ENCODE measurements at places on chromosomes 2 and 18.

DNA sequence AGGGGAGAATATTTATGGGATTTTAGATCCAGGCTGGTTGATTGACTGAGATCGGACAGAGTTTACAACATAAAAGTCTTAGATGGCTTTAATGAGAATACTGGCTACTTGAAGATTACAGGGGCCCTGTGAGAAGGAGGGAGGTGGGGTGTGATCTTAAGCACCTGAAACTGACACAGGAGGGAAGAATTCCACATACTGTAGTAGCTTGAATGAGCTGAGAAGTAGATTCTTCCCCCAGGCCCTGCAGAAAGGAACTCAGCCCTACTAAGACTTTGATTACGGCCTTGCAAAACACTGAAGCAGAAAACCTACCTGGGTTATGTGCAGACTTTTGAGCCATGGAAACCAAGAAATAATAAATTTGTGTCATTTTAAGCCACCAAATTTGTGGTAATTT, 1062.9 kb upstream of the GYPC start:
- no peak for DNase-seq

GRCh38 chr2:136527560-136527959, 237.8 kb upstream of the THSD7B start:
- DNase-seq, result no peak

- no peak for DNase-seq
These were observed 14.4 kb upstream of the CCL20 start for GRCh38 chr2:227799202-227799601.

DNA sequence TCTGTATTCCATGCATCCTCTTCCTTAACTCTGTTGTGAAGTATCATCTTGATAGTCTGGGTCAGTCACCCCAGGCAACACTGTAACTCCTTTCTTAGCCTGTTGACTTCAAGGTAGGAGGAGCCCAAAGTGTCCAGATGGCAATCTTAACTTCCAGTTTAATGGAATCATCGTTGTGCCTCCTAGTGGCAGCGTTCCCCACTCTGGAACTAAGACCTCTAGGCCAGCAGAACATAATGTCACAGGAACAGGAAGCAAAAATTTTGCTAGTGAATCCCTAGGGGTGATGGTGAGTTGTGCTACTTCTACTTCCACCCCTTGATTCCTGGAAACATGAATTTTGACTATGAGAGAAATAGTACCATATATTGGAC, 11.7 kb downstream of the SGPP2 start:
- no peak for DNase-seq

DNA sequence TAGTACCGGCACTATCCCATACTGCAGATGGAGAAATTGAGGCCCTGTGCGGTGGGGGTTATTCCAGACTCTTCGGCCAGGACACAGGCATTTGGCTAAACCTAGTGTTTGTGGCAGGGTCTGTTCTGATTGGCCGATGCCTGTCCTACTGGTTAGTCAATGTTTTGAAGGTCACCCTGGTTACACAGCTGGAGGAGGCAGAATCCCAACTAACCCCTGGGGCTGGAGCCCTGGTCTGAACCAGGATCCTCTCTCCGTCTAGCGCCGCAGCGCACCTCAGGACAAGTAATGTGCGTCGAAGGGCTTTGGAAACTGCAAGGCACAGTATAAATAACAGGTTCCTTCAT, 19.4 kb downstream of the TEX44 start:
- DNase-seq, result no peak
